ENCODE measurements at places on chromosomes 5 and 9.
A peak's percentile ranks its signal among the peaks of the same experiment; 100 is the strongest.

- DNase-seq = no peak
Measured at GRCh38 chr5:127599847-127600246, 49.0 kb upstream of the CTXN3 start.

DNA sequence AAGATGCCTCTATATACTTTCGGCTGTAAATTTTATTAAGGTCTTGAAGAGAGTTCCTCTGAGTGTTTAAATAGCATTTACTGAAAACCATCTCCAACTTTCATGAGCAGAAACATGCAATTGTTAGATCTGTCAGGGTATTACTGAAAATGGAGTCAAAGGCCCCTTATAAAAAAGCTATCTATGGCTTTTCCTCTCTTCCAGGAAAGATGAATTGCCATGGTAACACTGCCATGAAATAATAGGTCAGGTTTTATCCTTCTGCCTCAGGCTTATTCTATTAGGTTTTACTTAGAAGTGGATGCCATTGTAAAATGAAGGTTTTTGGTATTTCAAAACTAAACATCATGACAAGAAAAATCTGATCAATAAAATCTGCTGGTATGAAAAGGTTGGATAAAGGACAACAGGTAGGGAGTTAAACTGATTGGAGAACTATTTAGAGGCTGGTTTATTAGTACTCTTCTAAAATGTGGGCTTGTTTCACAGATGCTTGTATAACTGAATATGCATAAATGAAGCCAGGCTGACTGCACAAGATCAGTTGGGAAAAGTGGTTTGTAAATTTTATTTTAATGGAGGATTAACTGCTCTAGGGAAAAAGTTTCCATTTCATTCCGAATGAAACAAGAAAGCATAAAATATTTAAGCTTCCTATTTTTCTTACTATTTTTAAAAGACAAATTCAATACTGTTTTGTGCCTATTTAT lies 135.5 kb downstream of the RAB3C start:
- no peak for DNase-seq

GRCh38 chr5:6319116-6319515 lies 59.2 kb downstream of the MED10 start:
- DNase-seq = no peak

- no peak for DNase-seq
Measured at GRCh38 chr9:34771007-34771406, 61.1 kb upstream of the CCL21 start.

GRCh38 chr9:83981126-83981871 lies 694 bp downstream of the RMI1 start:
- peak; percentile 36 for DNase-seq

DNA sequence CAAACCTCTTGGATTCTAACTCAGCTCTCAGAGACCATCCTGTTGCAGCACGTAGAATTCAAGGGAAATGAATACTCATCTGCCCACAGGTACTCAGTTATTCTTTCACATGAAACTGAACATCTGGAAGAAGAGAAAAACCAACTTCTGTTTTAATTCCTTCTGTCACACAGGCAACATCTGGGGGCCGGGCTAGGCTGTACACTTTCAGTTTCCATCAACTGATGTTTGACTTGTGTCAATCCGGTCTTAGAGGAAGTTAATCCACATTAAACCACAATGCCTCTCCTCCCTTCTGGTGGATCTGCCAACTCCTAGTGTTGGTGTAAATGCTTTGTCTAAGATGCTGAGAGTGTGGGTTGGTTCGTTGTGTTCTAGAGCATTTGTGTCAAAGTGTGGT lies 17.6 kb downstream of the DMRT3 start:
- no peak for DNase-seq

- DNase-seq = no peak
Measured at GRCh38 chr9:746661-747434, 94.6 kb upstream of the DMRT1 start.

DNA sequence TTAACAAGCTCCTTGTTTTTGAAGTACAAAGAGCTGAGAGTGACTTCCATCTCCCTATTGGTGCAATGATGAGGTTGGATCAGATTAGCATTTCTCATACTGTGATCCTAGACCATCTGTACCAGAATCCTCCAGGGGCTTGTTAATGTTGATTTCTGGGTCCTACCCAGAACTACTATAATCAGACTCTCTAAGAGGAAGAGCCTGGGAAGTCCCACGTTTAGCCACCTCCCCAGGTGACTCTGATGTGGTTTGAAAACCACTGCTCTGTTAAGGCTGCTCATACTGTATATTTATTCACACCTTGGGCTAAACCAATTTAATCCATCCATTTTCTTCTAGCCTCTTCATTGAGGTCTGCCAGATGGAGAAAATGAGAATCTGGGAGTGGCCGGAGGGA lies 49.6 kb upstream of the SMIM32 start:
- no peak for DNase-seq

DNA sequence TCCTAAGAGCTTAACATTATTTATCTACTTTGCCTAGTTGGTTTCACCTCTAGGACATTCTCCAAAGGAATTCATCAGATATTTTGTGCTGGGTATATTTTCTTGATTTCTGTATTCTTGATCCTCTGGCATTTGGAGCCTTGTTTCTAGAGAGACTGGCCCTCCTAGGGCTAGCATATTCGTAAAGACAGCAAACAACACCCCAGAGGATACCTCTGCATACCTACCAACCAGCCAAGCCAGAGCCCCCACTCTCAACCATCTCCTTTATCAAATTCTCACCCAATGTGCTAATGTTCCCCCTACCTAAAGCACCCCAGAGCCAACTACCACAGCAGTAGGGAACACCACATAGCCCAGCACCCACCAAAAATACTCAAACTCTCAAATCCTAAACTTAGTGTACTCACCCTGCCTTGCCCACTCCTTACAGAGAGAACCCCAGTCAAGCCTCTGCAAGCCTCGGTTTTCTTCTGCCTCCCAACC lies 149.5 kb downstream of the SEMA5A start:
- no peak for DNase-seq

GRCh38 chr9:86337469-86338108 lies 16.6 kb downstream of the TUT7 start:
- DNase-seq = no peak

DNA sequence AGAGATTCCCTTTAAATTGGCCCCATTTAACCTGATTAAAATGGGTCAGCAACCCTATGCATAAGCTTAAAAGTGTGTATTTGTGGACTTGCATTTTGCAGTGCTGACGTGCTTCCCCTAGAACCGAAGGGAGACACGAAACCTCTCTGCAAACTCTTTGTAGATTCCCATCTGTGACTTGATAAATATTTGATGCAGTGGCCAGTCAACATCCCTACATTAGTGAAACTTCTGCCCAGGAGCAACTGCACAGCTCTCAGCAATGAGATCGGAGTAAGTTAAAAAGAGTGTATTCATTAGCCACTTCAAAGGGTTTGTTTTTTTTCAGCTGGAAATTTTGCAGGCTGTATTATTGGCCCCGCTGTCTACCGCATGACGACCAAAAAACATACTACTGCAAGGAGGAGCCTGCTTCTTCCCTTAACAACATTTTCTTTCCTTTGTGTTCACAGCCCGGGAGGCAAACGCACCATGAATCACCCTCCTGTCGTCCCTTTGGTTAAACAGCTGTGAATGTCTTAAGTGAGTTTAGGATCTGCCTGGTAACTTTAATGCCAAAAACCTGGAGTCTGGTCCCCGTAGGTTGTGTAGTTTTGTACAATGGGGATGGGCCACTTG lies 38.0 kb upstream of the TCERG1 start:
- DNase-seq = no peak

DNA sequence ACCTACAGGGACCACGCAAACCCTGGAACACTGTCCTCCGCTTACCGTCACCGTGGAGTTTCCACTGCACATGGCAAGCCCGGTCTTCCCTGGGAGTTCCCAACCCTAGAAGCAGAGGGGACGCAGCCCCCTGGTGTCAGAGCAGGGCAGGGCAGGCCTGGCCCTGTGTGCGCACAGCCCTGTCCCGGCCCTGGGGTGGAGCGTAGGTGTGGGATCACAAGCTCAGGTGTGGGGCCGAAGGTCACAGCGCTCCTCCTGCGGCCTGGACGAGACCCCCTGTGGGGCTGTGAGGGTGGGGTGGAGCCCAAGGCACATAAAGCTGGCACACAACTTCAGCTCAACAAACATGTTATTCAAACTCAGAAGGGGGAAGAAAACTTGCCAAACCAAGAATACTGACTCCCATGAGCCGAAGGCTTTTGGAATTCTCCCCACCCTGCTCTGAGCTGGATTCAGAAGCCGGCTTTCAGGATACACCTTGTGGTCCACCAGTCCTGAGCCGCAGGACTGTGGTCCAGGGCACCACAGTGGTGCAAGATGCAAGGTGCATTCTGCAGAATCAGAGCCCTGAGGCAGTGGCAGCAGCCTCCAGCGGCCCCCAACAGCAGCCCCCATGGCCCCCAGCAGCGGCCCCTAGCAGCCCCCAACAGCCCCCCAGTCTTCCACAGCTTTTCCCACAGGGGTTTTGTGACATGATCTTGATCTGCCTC lies 11.8 kb upstream of the EXOC3 start:
- peak; percentile 67 for DNase-seq

DNA sequence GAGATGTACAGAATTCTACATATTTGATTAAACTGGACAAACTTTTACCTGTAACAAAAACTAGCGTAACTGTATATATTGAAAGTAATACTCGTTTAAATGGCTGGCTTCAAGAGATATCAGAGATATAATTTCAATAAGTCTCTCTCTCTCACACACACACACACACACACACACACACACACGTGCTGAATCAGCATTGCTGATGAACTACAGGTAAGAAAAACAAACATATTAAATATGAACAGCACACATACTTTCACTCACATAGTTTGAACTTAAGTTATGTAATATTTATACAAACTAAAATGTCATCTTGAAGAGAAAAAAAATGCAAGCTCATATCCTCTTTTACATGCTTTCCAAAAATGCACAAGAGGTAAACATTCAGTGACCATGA lies 145.4 kb downstream of the BNC2 start:
- DNase-seq = no peak

DNA sequence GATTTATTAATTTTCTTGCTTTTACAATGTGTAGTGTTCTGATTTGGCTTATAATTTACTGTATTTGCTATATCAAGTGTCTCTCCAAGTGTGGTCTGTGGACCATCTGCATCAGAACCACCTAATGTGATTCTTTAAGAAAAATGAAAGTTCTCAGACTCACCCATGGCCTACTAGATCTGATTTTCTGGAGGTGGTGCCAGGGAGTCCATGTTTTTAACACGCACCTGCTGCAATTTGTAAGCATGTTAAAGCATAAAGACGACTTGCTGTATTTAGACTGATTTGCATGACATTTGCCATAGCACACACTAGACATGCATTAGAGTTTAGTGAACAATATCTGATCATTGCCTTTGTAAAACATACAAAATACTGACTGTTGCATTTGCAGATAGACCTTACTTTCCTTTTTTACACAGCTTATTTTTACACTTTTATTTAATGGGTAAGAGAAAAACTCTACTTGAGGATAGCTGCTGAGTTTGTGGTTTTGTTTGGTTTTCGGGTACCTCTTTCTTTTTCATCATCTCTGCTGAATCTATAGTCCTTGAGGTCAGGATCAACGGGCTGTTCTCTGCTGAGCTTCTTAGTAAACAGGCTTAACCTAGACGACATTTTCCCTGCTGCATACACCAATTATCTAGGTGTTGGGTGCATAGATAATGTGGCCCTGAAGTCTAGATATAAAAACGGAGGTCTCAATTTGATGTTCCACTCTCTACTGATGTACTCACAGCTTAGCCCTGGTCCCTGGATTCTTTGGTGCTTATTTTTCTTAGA lies 138.0 kb upstream of the ZNF366 start:
- DNase-seq = no peak

- no peak for DNase-seq
Measured at GRCh38 chr5:169941542-169941941, 38.8 kb downstream of the INSYN2B start.

GRCh38 chr9:106911951-106912350 lies 49.0 kb downstream of the ZNF462 start:
- DNase-seq = no peak

GRCh38 chr9:99366621-99367020 lies 144.5 kb downstream of the SEC61B start:
- no peak for DNase-seq

DNA sequence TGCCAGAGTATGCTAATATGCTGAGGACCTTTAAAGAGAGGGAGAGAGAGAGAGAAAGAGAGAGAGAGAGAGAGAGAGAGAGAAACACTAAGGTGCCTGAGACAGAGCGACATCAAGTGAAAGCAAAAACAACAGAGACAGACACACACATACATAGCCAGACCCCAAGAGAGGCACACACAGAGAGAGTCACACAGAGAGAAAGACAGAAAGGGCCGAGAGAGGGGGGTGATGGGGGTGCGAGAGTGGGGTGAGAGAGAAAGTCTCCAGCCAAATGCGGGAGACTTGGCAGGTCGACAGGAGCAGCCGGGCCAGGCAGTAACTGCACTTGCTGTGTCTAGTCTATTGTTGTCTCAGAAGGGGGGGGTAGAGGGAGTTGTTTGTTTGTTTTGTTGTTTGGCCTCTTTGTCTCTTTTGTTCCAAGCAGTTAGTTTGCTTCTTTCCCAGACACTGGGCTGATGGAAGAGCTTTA lies 30.1 kb upstream of the NFIB start:
- no peak for DNase-seq

DNA sequence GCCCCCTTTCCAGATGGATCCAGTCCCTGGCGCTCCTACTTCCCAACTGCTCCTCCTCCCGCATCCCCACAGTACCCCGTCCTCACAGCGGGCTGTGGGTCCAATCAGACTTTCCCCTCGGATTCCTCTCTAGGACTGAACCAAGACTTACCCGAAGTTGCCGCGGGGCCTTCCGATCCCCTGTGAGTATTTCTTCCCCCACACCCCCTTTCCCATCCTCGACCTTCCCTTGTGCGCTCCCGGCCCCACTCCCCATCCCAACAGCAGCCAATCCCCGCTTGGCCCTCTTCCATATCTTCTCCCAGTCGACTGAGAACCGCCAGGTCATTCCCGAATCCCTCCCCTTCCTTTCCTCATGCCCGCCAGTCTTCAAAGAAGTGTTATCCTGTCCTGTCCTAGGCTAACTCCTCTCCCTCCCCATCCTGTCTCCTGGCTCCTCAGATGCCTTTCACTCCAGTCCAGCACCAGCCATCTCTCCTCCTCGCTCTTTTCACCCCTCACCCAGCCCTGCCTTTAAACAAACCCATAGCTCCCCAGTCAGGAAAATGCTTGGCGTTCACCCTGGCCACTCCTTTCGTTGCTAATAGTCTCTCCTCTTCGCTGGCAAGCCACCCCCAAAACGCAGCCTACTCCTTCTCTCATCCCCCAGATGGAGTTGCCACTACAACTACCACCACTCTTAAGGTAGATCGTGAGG lies 646 bp downstream of the SWI5 start:
- no peak for DNase-seq

GRCh38 chr9:122263699-122264349 lies 816 bp downstream of the RBM18 start:
- DNase-seq = no peak

- no peak for DNase-seq
Measured at GRCh38 chr9:124358631-124359030, 56.6 kb downstream of the PSMB7 start.

DNA sequence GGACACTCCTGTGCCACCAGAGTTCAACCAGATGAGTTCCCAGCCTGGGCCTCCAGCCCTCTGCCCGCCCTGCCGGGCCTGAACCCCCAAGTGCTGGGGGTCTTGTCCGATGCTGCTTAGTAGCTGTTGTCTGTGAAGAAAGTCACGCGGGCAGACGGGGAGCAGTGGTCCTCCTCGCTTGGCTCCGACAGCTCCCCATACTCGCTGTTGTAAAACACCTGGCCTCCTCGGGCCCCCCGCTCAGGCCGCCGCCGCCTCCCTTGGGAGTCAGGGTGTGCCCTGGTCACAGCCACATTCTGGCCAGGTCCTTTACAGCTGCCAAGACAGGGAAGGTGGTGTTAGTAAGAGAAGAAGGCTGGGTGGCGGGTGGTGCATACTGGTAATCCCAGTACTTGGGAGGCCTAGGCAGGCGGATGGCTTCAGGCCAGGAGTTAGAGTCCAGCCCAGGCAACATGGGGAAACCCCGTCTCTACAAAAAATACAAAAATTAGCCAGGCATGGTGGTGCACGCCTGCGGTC lies 11.8 kb upstream of the SCGB3A1 start:
- DNase-seq = no peak

All from stimulated activated CD4-positive, alpha-beta T cell treated with anti-CD3 and anti-CD28 coated beads, Interleukin-2, amount 100 ng/mL, for 24 hours (primary cell).